ENCODE measurements at places on chromosomes 6 and 20.

DNA sequence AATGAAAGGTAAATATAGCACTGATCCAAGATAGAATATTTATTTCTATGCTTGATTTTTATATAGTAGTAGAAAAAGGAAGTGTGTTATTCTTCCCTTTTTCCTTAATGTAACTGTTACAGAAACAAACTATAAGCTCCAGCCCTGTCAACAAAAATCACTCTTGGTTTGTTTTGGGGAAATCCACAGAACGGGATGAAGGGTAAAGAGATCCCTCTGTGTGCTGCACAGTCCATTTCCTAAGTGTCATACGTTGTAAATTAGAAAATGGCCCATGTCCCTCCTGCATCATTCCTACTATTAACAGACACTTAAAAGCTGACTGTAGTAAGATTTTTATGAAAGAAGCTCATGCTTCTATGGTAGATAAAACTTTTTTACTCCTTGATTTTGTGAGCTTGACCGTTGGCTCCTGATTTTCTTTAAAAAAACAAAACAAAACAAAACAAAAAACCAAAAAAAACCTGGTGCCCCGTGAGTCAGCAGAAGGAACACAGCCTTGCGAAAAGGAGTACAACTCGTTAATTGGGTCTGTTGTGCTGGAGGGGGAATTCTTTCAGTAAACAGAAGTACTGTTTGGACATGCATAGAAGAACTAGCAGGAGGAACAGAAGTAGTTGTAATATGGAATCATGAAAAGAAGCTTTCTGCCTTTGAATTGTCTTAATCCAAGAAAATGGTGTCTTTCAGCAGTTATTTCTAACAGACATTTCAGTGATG is 67.5 kb downstream of the RTN4IP1 start:
- no peak for DNase-seq

DNA sequence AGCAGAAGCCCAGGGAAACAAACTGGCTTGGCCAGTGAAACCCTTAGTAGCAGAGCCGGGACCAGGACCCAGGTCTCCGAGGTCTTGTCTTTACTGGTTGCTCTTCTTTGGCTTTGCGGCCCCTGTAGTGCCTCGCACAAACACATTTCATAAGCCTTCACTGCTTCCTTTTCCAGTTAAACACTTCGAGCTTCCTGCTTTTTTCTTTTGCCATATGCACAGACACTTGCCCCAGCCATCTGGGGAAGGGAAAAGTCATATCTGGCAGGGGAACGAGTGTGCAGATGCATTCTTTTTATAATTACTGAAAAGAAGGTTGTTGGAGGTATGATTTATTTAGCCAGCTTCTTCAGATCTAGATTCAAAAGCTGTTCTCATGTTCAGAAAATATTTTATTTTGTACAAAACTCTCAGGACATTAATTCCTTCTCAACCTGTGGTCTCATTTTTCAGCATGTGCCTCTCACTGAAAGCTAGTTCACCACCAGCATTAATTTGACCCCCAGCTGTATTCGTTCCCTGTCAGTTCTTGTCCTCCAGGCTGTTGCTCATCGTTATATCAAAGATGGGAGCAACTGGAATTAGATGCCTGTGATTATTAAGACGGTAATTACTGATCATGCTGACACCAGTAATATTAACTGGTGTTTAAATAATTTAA is 19.2 kb downstream of the KLHL32 start:
- DNase-seq, result no peak

- DNase-seq, result no peak
Observed at GRCh38 chr20:41005361-41005729, 23.3 kb upstream of the TOP1 start.

DNA sequence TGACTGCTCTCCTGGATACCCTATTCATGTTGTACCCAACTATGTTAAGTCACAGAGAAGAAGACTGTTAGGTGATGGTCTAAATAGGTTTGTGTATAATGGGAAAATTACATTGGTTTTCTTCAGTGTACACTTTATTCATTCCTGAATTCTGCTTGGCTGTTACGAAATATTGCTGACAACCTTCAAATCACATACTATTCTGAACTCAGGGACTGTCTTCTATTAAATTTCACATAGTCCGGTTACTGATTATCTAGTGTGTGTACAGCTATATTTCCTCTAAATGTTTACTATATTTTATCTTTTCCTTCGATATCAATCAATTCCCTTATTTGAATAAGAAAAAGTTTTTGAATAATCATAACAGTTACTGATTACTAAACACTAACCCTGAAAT is 1090.3 kb upstream of the CITED2 start:
- DNase-seq, result no peak

GRCh38 chr20:43721429-43722152 is 5.2 kb downstream of the GTSF1L start:
- DNase-seq, result no peak

- no peak for DNase-seq
Observed at GRCh38 chr20:34043025-34043424, 49.3 kb downstream of the RALY start.

GRCh38 chr6:159766906-159767305 is 5.1 kb downstream of the ACAT2 start:
- no peak for DNase-seq

- DNase-seq, result no peak
Observed at GRCh38 chr6:80363501-80364122, 257.1 kb downstream of the BCKDHB start.

GRCh38 chr20:61234224-61234890 is 17.7 kb upstream of the CDH4 start:
- no peak for DNase-seq

- no peak for DNase-seq
Observed at GRCh38 chr20:16243470-16243869, 329.8 kb downstream of the KIF16B start.

GRCh38 chr20:63972312-63973159 is 2.8 kb upstream of the ZNF512B start:
- DNase-seq, result no peak

DNA sequence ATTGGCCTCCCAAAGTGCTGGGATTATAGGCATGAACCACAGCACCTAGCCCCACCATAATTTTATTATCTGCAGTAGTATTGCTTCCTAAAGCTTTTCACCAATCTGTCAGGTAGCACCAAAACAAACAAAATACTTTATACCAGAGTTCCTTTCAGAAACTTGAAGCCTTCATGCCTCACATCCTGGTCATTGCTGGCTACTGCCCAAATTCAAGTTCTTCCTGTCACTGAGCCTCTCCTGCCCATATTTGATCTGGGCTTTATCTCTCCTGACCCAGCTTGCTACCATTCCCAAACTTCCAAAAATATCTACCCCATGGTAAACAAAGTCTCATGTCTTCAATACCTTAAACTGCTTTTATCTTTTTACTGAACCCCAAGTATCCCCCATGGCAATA is 34.9 kb upstream of the DST start:
- DNase-seq, result no peak

- DNase-seq, result no peak
Observed at GRCh38 chr6:12101653-12102312, 89.7 kb downstream of the HIVEP1 start.
